HFFc6 (cell line): ENCODE measurements at places on chromosomes 1 and 21.

- DNase-seq: no peak
Observed at GRCh38 chr1:9946315-9946714, 3.0 kb downstream of the NMNAT1 start.

- peak; percentile 70 for DNase-seq
Observed at GRCh38 chr1:67710417-67710816, 25.4 kb downstream of the GADD45A start.

DNA sequence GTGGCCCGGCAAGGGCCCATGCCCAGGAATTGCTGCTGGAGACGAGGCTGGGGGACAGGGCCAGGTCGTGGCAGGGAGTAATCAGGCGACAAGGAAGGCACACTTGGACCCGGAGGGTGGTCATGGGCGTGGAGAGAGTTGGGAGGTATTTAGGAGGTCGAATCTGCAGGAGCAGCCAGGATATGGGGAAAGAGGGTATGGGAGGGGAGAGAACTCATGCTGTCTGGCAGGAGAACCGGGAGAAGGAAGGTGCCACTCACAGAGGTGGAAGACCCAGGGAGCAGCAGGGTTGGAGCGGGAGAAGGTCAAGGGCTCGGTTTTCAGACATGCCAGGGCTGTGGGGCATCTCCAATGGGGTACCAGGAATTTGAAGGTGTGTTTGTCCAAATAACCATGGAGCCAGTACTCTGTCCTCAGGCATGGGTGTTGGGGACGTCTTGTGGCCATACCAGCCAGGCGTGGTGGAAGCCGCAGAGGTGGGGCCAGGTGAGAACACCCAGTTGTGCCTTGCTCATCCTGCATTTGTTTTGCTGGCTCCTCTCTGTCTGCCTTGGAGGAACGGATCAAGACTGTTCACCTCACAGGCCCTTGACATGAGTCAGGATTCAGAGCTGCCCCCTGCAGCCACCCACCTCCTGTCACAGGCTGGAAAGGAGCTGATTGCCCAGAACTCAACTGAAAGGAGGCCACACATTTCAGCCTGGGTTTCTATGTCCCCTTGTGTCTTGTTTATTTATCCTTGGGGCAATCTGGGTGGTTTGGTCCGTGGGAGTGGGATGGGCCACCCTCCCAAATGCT, 111.6 kb downstream of the SPSB1 start:
- no peak for DNase-seq

GRCh38 chr1:212628046-212628445, 19.5 kb downstream of the ATF3 start:
- no peak for DNase-seq

DNA sequence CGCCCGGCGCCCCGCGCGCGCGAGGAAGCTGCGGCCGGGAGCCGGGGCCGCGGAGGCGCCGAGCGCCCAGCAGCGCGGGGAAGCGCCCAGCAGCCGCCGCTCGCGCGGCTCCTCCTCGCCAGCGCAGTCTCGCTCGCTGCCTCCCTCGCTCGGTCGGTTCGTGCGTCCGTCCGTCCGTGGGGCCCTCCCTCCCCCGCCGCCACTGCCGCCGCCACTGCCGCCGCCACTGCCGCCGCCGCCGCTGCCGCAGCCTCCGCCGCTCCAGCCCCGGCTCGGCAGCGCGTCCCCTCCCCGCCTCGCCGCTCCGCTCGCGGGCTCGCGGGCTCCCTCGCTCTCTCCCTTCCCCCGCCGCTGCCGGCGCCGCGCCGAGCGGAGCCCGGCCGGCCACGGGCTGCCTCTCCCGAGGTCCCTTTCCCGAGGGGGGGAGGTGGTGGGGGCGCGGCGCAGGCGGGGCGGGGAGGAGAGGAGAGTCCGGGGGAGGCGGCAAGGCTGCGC, at the start of gene KCND3:
KCND3 (minus strand) TSS at position 138 of the 495 bp plus-strand sequence.
- DNase-seq: no peak

- peak; percentile 65 for DNase-seq
Observed at GRCh38 chr1:155989242-155990004, 11.1 kb upstream of the ARHGEF2 start.
